Cardiac fibroblast (primary cell): ENCODE measurements at places on chromosomes 1 and 21.
A peak's percentile ranks its signal among the peaks of the same experiment; 100 is the strongest.

DNA sequence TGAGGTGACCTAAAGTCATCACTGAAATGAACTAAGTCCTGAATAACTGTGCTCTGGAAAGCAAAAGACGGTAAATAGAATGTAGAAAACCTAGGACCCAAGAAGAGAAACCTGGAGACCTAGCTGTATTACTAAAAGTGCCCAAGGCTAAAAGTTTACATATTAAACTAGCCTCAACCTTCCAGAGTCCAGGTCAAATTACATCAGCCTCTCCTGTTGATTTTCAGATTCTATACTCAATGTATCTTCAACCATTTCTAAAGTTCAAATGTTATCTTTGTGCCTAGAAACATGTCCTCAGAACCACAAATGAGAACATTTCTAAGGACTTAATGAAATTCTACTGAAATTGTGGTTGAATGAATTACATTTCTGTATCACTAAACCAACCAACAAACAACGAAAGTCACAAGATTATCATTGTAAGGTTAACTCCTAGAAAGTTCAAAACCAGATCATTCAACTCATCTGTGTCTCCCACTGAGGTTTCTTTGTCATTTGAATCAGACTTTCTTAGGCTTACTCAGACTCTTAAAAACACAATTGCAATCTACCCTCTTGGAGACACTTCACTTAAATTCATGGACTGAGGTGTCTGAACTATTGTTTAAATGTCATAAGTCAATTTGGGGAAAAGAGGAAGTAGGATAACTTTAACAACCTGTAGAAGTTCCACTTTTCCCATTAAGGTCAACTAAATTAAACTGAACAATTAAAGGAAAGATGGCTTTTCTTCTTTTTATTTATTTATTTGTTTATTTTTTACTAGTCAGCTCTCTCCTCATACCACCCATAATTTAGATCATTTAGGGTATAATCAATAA, 207.7 kb downstream of the BARHL2 start:
- no peak for DNase-seq

GRCh38 chr21:15549671-15550070, 180.1 kb upstream of the USP25 start:
- peak; percentile 2 for DNase-seq

- no peak for DNase-seq
Measured at GRCh38 chr1:211336775-211337174, 10.1 kb downstream of the TRAF5 start.

DNA sequence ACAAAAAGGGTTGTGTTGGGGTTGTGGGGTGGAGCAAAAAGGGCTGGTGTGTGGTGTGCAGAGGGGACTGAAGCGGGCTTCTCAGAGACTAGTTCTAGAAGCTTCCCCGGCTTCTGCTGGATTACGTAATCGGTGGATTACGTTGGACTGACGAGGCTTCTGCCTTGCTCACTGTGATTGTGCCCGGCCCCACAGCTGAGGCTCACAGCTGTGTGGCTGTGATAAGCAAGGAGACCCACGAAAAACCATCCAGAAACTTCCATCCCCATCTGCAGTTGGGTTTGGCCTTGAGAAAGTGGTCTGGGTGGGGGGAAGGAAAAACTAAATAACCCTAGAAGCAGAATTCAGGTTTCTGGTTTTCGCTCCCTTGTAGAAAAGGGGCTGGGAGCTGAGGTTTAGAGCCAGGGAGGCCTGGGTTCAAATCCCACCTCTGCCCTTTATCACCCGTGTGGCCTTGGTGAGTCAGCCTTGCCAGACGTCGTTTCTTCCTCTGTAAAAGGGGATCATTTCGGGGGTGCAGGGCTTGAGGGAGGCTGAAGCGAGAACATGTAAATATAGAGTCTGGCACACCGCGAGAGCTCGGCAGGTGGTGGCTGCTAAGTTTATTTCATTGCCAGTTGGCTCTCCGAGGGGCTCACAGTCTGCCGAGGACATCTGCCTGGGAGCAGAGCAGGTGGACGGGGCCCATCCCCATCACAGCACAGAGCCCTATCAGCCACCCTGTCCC, 30.4 kb upstream of the DISP3 start:
- peak; percentile 30 for DNase-seq

- no peak for DNase-seq
Measured at GRCh38 chr1:84272401-84272800, 29.1 kb upstream of the SAMD13 start.

DNA sequence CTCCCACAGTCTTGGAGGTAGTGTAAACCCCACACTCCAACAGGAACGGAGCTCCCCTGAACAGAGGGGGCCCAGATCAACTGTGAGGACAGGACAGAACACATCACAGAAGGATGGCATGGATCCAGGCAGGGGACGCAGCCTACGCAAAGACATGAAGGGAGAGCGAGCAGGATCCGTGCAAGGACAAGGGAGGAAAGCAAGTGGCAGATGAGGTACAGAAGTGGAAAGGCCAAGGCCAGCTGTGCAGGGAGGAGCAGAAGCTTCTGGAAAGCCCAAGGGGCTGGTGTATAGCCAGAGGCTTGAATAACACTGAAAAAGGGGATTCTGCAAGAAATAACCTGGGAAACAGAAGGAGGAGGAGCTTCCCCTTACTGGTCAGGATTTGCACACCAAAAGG, 81.2 kb downstream of the SIPA1L2 start:
- DNase-seq: no peak

GRCh38 chr1:192573499-192573898, 2.1 kb upstream of the RGS1 start:
- DNase-seq: peak; percentile 66

DNA sequence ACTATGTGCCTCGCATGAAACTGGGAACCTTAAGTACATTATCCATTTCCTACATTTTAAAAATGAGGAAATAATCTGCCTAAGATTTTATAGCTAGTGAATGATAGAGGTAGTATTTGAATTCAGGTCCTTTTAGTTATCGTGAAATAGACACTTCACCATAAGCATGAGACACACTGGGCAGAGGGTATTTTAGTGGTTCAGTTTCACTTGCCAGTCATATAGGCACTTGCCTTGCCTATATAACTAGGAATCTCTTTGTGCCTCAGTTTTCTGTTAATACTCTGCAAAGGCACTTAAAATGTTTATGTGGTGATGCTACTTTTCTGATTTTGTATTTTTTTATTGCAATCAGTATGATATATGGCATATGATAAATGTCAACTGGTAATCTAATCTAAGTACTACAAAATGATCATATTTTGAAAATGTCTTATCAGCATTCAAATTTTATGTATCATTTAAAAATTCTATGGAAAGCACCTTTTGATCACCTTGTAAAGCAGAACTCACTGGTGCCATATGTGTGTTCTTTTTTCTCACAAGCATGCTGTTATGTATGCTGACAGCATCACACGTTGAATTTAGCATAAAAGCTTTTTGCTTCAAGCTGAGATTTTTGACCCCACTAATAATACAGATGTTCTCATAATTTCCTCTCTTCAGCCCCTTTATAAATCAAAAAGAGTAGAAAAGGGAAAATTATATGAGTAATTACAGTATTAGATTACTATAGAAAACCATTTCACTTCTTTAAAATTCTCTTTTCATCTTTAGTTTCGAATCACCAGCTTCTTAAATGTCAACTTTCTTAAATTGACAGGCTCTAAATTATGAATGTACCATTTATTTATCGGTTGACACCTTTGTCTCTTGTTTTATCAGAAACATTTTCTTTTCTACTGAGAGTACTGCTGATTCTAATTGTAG, 52.6 kb downstream of the RPS6KC1 start:
- no peak for DNase-seq

- no peak for DNase-seq
Measured at GRCh38 chr1:33088119-33088906, 7.4 kb downstream of the AZIN2 start.

DNA sequence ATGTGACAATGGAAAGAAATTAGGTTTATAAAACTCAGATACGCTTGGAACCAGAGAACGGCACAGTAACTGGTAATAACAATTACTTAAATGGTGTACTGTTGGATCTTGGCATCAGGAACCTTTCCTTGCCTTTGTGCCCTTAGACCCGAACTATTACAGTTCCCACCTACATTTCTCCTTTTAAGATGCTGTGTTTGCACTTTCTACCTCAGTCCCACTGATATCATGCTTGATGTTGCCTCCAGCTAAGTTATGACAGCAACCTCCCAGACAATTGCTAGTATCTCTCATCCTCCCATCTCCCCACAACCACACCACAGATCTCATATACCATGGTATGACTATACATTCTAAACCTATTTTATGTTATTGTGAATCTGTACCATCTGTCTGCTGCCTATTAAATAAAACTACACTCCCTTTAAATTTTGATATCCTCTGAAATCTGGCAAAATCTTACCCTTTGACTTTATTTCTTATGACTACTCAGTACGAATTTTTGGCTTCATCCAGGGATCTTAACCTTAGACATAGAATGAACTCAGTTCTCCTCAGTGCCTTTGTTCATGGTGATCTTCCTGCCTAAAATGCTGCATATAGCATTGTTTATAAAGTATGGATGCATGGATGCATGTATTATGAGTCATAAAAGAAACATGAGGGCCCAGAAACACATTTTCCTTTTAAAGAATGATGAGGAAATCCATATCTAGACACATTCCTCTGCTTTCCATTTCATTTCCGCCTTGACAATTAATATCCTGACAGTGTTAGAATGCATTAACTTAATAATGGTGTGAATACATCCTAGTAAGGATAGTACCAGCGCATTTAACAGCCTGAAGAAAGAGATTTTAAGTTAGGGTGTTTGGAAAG, 64.1 kb downstream of the LRRC8D start:
- DNase-seq: peak; percentile 65

DNA sequence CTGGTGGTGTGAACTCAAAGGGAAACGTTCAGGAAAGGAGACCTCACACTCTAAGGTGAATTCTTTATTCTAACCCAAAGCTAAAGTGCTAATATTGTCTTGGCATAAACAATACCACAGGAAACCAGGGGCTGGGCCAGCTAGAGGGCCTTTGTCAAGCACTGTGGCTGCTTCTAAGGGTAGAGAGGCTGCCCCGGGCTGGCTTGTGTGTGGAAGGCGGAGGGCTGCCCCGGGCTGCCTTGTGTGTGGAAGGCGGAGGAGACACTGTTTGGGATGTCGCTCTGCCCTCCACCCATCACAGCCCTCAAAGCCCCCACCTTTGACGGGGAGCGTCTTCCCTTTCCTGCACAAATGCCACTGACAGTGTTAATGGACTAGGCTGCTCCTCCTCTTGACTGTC, 216.8 kb downstream of the TOMM20 start:
- no peak for DNase-seq

DNA sequence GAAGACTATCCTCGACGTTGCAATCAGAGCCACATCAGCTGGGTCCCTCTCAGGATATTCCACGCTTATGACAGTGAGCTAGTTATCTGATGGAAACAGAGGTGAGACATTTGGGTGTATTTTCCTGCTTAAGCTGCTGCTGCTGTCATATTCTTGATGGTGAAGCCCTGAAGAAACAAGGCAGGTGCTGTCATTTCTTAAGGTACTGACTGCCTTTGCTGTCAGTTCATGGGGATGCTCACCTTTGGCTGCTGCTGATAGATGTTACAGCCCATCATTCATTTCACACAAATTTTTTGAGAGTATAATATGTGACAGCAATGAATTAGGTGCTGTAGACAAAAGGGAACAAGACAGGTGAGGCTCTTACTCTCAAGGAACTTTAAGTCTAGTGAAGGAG, 577.4 kb downstream of the LMO4 start:
- no peak for DNase-seq
